ENCODE measurements at places on chromosomes 16 and 17. TPM values are rescaled to one million over a fixed set of nuclear protein-coding genes. Genes with fewer than 3 reads are reported as not detected.

GRCh38 chr16:24800586-24800985 lies 45.2 kb upstream of the SLC5A11 start:
- no peaks in the 10 kb centered on the region for H3K4me1 ChIP-seq
- H3K36me3 ChIP-seq: peaks cover 92% of the 10 kb centered on the region
- peak overlapping the region; percentile 16 for H3K27ac ChIP-seq
- DNase-seq: peak; percentile 51

DNA sequence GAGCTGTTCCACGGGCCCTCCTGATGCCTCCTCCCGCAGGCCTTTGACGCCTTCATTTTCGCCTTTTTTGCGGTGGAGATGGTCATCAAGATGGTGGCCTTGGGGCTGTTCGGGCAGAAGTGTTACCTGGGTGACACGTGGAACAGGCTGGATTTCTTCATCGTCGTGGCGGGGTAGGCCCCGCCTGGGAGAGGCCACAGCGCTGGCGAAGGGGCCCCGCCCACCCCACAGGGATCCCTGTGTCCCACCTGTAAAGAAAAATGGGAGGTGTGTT lies 29.7 kb downstream of the TPSG1 start:
- no peak overlapping the region for H3K4me3 ChIP-seq
- no peak for DNase-seq
- no peaks in the 10 kb centered on the region for H3K4me1 ChIP-seq
- no peaks in the 10 kb centered on the region for H3K36me3 ChIP-seq

CASKIN1 gene
- 0.10 TPM for total RNA-seq

DNA sequence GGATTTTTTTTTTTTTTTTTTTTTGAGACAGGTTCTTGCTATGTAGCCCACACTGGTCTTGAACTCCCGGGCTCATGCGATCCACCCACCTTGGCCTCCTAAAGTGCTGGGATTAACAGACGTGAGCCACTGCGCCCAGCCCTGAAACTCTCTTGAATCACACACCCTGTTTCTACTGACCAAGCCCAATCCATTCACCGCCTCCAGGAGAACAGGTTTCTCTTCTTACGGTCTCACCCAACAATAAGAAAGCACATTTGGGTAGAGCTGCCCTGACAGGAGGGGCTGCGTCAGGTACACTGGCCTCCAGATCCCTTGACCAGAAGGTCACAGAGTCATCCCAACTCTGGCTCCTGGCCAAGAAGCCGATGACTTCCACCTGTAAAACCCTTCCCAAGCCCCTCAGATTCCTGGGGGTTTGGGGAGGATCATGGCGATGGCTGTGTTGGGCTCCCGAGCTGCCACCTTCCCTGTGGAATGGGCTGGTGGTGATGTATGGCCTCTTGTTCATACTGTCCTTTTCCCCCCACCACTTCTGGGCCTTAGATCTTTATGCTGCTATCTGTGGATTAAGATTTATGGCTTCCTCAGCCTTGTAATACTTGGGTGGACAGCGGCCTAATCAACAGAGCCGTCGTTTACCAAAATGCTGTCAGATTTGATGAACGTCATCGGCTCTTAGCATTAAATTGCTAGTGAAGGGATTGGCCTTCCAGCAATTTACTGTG lies 89.1 kb downstream of the KATNIP start:
- H3K27ac ChIP-seq: no peak overlapping the region
- H3K4me3 ChIP-seq: no peak overlapping the region
- H3K4me1 ChIP-seq: no peaks in the 10 kb centered on the region
- no peaks in the 10 kb centered on the region for H3K27me3 ChIP-seq
- DNase-seq: no peak

DNA sequence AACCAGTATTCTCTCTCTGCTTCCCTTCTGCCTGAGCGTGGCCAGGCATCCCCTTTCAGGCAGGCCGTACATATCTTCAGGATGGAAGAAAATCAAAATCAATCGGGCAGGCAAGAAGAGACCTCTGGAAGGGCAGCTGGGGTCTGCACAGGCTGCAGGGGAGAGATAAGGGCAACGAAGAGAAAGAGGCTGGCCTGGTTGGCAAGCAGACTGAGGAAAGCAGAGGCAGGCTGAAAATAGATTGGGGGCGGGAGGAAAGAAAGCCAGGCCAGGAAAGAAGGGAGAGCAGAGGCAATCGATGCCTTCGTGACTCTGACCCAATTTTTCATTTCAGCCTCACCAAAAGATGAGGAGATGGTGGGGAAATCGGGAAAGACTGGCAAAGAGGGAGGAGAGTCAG lies 18.1 kb downstream of the PIPOX start:
- no peak overlapping the region for H3K4me3 ChIP-seq
- no peaks in the 10 kb centered on the region for H3K4me1 ChIP-seq
- H3K27ac ChIP-seq: no peak overlapping the region
- H3K36me3 ChIP-seq: no peaks in the 10 kb centered on the region
- H3K27me3 ChIP-seq: peaks cover 17% of the 10 kb centered on the region
- no peak for DNase-seq

- H3K4me3 ChIP-seq: no peak overlapping the region
- peaks cover 12% of the 10 kb centered on the region for H3K27me3 ChIP-seq
- H3K4me1 ChIP-seq: no peaks in the 10 kb centered on the region
- DNase-seq: peak; percentile 66
- H3K36me3 ChIP-seq: no peaks in the 10 kb centered on the region
- H3K27ac ChIP-seq: no peak overlapping the region
Measured at GRCh38 chr17:30021708-30022317, 80.4 kb downstream of the EFCAB5 start.

- H3K4me1 ChIP-seq: peaks cover 38% of the 10 kb centered on the region
- peak overlapping the region; percentile 97 for H3K27ac ChIP-seq
- H3K4me3 ChIP-seq: peak overlapping the region; percentile 65
- H3K36me3 ChIP-seq: no peaks in the 10 kb centered on the region
Measured at GRCh38 chr17:71412803-71413202, 708.0 kb upstream of the SOX9 start.

KRTAP4-9 gene
- not detected for total RNA-seq

- no peaks in the 10 kb centered on the region for H3K36me3 ChIP-seq
- H3K4me1 ChIP-seq: no peaks in the 10 kb centered on the region
- no peak overlapping the region for H3K4me3 ChIP-seq
- peak; percentile 99 for DNase-seq
- H3K27me3 ChIP-seq: no peaks in the 10 kb centered on the region
Measured at GRCh38 chr16:24645739-24646645, 83.5 kb upstream of the TNRC6A start.

TMC7 gene
- 4.1 TPM for total RNA-seq

DNA sequence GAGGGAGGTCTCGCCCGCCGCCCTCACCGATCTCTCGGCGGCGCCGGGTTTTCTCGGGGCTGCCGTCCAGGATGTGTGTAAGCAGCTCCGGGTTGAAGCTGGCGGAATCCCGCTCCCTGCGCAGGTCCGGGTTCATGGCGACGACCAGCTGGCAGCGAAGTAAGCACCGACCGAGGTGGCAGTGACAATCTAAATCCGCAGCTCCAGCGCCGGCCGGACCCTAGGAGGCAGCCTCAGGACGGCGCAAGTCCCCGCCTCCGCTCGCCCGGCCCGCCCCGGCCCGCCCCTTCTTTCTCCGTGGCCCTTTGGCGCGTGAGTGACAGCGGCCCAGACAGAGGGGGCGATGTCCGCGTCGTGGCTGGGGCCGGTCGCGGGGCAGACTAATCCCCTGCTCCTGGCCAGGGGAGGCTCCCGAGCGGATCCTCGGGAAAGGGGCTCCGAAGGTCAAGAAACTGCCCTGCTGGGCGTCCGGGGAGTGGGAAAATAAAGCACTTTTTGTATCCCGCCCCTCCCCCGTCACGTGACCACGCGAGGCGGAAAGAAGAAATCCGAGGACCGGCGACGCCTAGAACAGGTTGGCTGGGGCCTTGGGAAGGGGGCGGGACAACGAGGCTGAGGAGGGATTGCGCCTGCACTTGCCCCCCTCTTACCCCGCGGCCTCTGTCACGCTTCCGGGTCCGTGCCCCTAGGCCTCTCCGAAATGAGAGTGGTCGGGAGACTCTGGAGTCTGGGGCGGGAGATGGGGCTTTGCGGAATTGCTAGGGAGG lies at the start of the genes ACOX1 and TEN1:
Gene ACOX1, minus strand, starts transcription at position 229 of the 767 bp plus-strand sequence. Its CDS starts 93 bp downstream, at position 136.
Gene TEN1, plus strand, starts transcription at position 303 of the 767 bp plus-strand sequence. CDS start 6,953 bp downstream, outside the sequence.
- peak within 1 kb of the TSS; percentile 100 for H3K27ac ChIP-seq
- peaks cover 19% of the 10 kb centered on the region for H3K4me1 ChIP-seq
- H3K36me3 ChIP-seq: peaks cover 17% of the 10 kb centered on the region
- DNase-seq: peak; percentile 98
- H3K27me3 ChIP-seq: no peaks in the 10 kb centered on the region
- peak within 1 kb of the TSS; percentile 100 for H3K4me3 ChIP-seq

GRCh38 chr16:11201498-11202259 lies 54.3 kb downstream of the SOCS1 start:
- peak overlapping the region; percentile 15 for H3K4me3 ChIP-seq
- H3K4me1 ChIP-seq: peaks cover 32% of the 10 kb centered on the region
- peak overlapping the region; percentile 49 for H3K27ac ChIP-seq
- H3K27me3 ChIP-seq: no peaks in the 10 kb centered on the region
- H3K36me3 ChIP-seq: no peaks in the 10 kb centered on the region

KCNG4 gene
- not detected for total RNA-seq

DNA sequence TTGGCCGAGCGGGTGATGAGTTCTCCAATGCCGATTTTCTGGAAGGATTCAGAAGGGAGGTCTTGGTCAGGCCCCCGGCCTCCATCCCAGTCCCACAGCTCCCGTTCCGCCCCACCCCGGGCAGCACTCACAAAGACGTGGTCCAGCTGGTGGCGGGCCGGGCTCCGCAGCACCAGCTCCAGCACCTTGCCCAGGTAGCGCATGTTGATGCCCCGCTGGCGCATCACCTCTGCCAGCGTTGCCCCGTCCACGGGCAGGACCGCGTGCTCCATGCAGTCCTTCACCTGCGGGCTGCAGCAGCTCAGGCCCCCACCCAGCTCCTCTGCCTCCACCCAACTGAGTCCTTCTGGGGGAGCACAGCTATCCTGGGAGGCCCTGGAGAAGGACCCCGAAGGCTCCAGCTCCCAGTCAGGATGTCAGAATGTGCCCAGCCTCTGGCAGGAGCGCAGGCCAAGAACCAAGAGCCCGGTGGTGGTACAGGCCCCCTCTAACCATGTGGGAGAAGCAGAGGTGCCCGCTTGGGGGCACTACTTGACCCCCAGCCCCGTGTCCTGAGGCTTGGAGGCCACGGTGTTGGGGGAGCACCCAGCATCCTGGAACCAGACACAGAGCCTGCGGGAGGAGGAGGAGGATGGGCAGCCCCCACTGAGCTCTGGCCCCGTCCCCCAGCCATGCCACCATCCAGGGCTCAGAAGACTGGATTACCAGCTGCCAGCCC lies 16.2 kb downstream of the CLUH start:
- H3K4me3 ChIP-seq: no peak overlapping the region
- no peak overlapping the region for H3K27ac ChIP-seq
- peaks cover 61% of the 10 kb centered on the region for H3K36me3 ChIP-seq

DNA sequence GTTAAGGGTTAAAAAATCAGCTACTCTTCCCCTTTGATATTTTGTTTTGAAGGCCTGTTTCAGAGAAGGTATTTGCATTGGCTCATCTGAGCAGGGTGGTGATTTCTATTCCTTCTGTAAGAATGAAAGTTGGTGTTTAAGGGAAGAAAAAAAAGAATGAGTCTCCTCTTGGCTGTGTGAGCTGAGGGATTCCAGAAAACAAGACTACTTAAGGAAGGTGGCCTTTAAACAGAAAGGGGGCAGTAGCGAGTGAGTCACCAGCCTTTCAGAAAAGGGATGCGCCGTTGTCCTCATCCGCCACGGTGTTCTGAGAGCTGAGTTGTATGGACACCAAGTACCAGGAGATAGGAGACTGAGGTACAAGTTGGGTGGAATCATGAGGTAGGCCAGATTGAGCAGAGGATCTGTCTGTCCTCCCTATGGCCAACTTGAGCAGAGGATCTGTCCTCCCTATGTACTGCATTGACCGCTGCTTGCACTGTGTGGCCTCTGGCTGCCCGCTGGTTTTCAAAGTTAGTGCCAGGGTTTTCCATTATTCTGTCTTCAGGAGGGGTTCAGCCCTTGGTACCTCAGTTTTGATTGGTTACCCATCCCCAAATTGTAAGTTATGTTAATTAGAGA lies 8.2 kb downstream of the PRKCA start:
- no peaks in the 10 kb centered on the region for H3K27me3 ChIP-seq
- peaks cover 9% of the 10 kb centered on the region for H3K4me1 ChIP-seq
- no peak overlapping the region for H3K27ac ChIP-seq
- DNase-seq: no peak
- no peak overlapping the region for H3K4me3 ChIP-seq

TP53TG3D gene
- total RNA-seq: not detected

GRCh38 chr17:40447806-40448205 lies 4.6 kb downstream of the IGFBP4 start:
- no peaks in the 10 kb centered on the region for H3K36me3 ChIP-seq
- H3K4me1 ChIP-seq: peaks cover 37% of the 10 kb centered on the region
- H3K4me3 ChIP-seq: no peak overlapping the region
- peaks cover 32% of the 10 kb centered on the region for H3K27me3 ChIP-seq
- H3K27ac ChIP-seq: no peak overlapping the region

DNA sequence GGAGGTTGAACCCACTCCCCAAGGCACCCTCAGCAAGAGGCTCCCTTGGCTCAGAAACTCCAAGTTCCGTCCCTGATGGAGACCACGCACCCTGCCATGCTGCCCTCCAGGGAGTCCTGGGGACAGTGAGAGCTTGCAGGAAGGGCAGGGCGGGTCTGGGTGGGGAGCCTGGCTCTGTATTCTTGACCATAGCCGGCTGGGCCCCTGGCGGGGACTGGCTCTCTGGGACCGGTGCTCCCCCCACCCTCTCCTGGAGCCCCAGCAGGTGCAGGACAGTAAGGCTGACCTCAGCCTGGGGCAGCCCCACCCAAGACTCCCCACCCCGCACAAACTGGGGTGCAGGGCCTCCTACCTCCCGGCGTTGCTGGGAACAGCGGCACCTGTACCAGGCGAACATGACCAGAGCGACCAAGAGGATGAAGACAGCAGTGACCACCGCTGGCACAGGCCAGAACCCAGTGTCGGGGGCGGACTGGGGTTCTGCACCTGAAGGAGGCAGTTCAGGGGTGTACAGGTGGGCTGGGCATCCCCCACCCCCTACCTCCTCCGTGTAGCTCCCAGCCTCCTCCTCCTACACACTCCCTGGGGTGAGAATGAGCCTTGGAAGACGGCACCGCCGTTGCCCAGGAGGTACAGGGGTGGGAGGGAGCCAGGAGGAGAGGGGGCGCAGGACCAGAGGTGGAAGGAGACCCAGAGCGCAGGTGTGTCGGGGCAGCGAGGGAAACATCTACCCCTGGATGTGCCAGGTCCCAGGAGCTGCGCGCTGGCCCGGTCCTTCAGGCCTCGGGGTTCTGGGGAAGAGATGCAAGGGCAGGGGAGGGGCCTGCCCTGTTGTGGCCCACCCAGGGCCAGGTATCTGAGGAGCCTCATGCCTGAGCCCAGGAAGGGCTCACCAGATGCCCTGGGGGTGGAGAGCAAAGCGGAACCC lies 5.4 kb upstream of the CD7 start:
- H3K27me3 ChIP-seq: no peaks in the 10 kb centered on the region
- H3K36me3 ChIP-seq: no peaks in the 10 kb centered on the region
- DNase-seq: no peak
- no peak overlapping the region for H3K4me3 ChIP-seq

PERCC1 gene
- not detected for total RNA-seq
